Effector memory CD8-positive, alpha-beta T cell (primary cell): ENCODE measurements at places on chromosomes 6 and 20.
A peak's percentile ranks its signal among the peaks of the same experiment; 100 is the strongest.

DNA sequence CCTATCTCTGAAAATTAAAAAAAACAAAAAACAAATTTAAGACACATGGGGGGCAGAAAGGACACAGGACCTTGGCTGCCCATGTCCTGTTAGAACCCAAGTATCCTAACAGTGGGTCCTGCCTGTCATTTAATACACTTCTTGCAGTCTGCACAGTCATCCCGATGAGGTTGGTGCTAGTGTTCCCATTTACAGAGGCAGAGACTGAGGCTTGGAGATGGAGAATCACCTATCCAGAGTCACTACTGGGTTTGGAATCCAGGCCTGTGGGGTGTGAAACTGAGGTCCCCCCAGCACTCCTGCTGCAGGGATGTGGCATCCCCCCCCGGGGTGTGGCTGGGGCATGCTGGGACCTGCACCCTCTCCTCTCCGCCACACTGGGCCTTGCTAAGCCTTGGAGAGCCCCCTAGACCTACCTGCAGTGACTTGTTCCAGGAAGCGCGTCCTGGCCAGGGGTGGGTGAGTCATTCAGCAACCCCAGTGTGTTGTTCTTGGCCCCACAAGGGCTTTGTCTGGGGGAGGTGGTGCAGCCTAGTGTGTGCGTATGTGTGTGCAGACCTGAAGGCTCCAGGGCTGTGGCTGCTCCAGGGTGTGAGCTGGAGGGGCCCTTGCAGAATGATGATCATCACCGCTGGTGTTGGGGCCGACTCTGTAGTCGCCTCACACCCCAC is 49.7 kb downstream of the BCAS4 start:
- peak; percentile 36 for DNase-seq

DNA sequence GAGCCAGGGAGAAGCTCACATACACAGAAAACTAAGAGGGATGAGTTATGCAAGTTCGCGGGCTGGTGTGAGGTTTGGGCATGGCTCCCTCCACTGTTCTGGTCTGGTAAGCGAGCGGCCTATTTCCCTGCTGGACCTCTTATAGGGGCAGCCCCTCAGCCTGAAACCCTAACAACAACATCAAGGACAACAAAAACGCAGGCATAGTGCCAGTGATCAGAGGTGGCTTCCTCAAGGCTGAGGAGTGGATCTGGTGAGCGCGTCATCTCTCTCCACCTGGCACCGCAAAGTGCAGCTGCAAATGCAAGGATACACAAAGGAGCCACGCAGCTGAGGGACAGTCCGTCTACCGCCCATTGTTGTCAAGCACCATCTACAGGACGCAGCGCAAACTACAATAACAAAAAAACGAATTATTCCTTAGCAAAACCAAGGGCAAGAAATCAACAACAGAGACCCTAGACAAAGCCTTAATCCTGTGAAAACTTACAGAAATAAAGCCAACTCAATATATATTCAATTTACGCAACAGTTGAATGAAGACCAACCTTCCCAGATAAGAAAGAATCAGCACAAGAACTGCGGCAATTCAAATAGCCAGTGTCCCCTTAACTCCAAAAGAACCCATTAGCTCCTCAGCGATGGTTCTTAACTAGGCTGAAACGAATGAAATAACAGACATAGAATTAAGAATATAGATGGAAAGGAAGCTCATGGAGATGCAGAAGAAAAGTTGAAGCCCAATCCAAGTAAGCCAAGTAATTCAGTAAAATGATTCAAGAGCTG is 9.2 kb upstream of the DEFB110 start:
- no peak for DNase-seq

- no peak for DNase-seq
These were observed 31.8 kb downstream of the ABRACL start for GRCh38 chr6:139060332-139060731.

DNA sequence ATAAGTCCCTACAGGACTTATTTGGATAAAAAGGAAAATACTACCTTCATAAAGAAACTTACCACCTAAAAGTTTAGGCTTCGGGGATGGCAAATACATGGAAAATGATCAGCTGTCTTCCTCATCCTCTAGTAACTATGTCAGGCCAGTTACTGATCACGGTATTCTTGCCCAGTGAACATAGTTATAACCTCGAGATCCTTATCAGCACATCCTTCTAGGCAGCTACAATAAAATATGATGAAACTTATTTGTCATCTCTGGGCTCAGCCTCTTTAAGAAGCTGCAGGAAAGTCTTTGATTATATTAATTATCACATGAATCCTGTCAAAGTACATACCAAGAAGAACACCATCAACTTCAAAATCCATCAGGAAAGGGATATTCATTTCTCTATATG is 41.8 kb downstream of the SF3B5 start:
- DNase-seq = no peak

GRCh38 chr6:151060096-151060765 is 179.5 kb upstream of the AKAP12 start:
- DNase-seq = no peak

GRCh38 chr20:49597825-49598395 is 30.0 kb upstream of the PTGIS start:
- no peak for DNase-seq

GRCh38 chr6:29516108-29516507 is 28.4 kb upstream of the MAS1L start:
- peak; percentile 9 for DNase-seq

- DNase-seq = no peak
These were observed 59.7 kb downstream of the GRIK2 start for GRCh38 chr6:101453221-101453620.

DNA sequence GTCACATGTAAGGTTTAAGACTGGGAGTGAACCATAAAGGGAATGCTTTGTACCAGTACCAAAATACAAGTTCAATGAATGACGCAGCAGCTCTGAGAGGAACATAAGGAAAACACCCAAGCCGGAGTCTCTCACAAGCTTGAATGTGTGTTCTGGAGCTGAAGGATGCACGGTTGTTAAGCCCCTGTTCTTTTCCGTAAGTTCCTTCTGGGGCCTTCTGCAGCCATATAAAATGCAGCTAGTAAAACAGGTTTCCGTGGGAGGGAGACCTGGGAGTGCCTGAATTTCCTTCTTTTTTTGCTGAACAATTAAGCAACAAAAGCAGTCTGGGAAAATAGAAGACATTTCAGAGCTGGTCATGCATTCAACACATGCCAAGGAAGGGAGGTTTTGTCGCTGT is 73.2 kb upstream of the JAG1 start:
- no peak for DNase-seq

GRCh38 chr20:57818418-57819181 is 108.8 kb upstream of the PMEPA1 start:
- DNase-seq = no peak

DNA sequence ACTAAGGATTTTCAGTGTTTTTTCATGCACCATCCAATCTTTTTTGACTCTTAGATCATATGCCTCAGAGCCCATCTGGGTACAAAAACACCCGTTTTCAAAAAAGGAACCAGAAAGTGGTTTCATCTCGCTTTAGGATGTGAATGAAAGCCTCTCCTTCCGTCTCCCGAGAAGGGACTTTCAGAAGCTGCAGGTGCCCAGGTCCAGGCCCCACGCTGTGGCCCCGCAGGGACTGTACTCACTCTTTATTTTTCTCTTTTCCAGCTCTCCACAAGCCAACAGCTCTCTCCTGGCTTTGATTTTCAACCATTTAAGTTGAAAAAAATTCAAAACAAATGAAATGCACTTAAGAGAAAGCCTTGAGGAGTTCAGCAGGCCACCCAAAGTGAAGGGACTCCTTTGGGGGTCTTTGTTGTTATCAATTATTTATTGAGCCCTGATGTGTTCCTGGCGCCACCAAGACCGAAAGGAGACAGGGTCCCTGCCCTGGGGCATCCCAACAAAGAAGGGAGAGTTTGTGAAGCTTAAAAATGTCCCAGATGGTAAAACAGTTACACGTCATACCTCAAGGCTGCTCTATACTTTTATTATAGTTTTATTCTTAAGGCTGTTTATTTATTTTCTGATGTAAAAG is 467.3 kb downstream of the PREX1 start:
- DNase-seq = no peak
